ENCODE measurements at places on chromosomes 5 and 9.

- no peak for DNase-seq
Observed at GRCh38 chr5:13606051-13606450, 338.4 kb downstream of the DNAH5 start.

GRCh38 chr9:7910426-7911020 is 110.9 kb upstream of the DMAC1 start:
- no peak for DNase-seq

DNA sequence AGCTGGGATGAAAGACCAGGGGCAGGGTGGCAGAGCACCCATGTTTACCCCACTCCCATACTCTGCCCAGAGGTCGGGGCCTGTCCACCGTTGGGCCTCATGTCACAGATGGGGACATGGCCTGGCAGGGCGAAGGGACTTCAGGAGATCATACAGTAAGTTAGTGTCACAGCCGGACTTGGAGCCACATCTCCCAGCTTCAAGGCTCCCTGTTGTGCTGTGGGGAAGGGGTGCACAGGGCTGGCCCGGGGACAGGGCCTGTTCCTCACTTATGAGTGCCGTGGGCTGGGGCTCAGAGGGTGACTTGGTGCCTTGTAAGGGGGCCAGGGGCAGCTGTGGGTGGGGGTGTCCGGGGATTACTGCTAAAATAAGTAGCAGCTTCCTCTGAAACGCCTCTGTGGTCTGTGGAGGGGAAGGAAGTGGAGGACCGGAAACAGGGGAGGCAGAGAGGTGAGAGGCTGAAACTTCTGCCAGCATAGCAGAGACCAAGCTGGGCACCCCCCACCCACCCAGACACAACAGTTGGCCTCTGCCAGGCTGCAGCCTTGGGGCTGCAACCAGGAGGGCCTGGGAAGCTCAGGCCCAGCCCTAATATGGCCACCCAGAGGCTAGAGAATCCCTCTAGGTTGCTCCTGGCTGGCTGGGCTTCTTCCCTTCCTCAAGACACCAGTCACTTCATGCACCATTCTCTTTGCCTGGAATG is 41.1 kb upstream of the NEK6 start:
- DNase-seq, result no peak

DNA sequence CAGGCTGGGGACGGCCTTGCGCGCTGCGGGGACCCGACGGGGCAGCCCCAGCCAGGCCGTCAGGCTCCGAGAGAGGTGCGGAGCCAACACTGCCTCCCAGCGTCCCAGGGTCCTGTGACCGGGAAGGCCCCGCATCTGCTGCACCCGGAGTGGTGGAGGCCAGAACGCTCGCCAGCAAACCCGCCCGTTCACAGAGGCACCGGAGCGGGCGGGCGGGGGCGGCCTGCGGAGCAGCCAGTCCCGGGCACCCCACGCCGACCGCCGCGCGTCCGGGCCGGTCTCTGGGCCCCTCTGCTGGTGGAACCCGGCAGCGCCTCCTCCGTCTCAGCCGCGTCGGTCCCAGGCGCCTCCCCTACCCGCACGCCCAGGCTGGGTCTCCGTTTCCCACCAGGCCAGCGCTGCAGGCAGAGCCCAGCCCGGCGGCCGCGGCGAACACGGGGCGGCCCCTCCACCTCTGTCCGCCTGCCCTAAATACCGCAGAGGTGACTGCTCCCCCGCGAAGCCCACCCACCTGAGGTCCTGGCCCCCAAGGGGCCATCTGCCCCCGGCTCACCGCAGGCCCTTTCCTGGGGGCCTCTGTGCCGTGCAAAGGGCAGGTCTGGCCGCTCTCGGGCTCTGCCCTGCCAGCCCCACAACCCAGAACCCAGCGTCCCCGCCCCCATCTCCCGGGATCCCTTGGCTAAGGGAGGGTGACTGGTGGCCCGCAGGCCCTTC is 15.9 kb downstream of the EXD3 start:
- DNase-seq, result peak; percentile 74

- DNase-seq, result peak; percentile 35
Observed at GRCh38 chr9:90141723-90142122, 500.9 kb downstream of the DIRAS2 start.

- DNase-seq, result no peak
Observed at GRCh38 chr5:78637468-78637867, 11.1 kb downstream of the LHFPL2 start.

DNA sequence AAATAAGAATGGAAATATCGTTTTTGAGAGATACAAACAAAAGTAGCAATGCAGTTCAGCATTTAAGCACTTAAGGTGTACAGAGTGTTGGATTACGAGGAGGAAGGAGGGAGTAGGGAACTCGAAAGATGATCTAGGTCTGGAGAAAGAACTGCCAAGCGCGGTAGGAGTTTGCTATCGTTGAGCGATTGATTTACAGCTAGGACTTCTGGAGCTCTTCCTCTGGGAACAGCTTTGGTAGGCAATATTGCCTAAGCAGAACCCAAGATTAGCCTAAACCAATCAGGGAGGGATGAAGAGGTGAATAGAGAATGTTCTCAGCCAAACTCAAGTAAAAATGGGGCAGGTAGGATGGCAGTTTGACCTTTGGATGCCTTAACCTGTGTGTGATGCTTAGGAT is 965 bp downstream of the CLTA start:
- DNase-seq, result peak; percentile 26

DNA sequence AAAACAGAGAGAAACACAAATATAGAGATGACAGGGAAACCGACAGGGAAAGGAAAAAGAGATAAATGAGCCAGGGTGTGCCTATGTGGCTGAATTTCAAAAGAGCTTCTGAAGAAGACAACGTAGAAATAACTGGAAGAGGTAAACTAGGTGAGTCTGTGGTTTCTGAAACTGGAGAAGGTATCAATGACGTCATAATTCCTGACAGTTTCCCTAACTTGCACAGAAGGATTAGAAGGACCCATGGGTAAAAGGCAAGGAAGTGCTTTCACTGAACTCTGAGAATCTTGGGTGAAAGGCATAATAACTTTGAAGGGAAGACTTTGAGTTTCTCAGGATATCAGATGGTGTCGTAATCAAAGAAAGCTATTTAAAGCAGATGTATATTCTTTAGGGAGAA is 790.8 kb upstream of the NUDT12 start:
- DNase-seq, result no peak

GRCh38 chr5:118789366-118789765 is 199.0 kb downstream of the DTWD2 start:
- DNase-seq, result peak; percentile 10

Measured in mesenchymal stem cell (in vitro differentiated cells and primary cell).